Pons (tissue), 1 donor: ENCODE measurements at places on chromosomes 16 and 17.
A peak's percentile ranks its signal among the peaks of the same experiment; 100 is the strongest.

GRCh38 chr17:69480245-69480644 lies 65.7 kb downstream of the MAP2K6 start:
- DNase-seq = peak; percentile 49

DNA sequence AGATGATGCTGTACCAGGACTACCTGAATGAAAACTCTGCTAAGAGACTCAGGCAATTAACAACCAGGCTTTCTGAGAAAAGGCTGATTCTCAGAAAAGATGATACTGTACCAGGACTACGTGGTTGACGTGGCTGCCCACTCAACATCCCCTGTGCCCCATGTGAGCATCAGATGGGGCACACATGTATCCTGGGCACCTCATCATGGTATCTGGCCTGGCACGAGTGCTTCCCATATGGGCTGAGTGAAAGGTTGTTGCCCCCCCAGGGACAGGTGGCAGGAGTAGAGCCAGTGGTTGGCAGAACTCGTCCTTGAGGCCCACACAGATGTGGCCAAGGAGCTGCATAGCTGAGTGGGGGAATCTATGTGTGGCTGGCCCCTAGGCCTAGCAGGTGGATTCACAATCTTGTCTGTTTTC lies 3.5 kb upstream of the CES4A start:
- no peak for DNase-seq

GRCh38 chr17:48642059-48642842 lies 16.1 kb upstream of the HOXB9 start:
- no peak for DNase-seq

DNA sequence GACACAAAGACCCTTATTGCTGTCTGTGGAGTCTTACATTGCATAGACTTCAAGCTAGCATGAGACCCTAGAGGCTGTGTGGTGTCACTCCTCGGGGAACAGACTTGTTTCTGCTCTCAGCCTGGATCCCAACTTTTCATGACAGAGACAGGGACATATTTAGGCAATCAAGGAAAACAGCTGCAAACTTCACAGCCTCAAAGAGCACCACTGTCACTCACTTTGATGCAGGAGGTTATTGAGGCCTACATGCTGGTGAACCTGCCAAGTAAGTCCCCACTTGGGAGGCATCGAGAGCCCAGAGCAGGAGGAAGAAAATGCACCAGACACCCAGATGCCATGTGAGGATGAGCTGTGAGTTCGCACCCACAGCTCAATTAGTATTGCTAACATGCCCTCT lies 10.3 kb downstream of the CBLN1 start:
- no peak for DNase-seq

- DNase-seq = no peak
These were observed 72.2 kb upstream of the CREBBP start for GRCh38 chr16:3952737-3953131.

DNA sequence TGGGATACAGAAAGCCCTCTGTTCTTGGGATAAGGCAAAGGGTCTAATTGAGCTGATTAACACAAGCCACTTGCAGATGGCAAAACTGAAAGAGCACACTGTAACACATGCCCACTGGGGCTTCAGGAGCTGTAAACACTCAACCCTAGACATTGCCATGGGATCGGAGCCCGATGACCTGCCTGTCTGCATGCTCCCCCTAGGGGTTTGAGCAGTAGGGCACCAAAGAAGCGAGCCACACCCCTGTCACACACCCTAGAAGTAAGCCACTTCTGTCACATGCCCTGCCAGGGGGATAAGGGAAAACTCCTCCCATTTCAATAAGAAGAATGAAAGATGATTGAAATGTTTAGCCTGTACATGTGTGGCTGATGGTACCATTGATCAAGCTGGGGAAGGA lies 81.3 kb upstream of the IRX6 start:
- no peak for DNase-seq

GRCh38 chr17:17568772-17569195 lies 22.7 kb downstream of the PEMT start:
- no peak for DNase-seq

GRCh38 chr17:68450391-68450790 lies 6.9 kb downstream of the WIPI1 start:
- DNase-seq = no peak

DNA sequence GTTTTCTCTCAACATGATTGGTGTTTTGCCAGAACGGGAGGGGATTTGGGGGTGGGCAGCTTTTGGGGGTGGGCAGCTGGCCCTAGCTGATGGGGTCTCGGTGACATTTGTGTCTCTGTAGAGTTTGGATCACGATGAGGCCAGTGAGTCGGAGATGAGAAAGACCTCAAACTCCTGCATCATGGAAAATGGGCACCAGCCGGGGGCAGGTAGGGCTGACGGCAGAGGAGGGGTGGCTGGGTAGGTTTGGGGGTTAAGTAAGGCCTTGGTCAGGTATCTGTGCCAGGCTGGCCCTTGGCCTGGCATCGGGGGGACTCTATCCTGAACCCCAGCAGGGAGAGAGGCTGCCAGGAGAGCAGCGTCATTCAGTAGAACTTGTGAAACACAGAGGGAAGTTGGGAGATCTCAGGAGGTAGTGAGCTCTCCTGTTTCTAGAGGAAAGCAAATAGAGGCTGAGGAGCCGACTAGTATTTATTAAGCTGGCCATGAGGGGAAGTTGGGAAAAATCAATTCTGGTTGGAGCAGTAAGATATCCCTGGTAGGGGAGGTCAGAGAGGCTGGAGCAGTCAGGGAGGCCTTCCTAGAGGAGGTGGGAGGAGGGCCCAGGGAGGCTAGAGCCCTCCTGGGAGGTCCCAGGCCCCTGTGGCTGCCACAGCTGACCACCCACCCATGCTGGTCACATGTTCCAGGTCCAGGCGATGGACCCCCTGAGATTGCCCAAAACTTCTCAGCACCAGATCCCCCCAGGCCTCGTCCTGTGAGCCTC lies 8.1 kb downstream of the SMTNL2 start:
- DNase-seq = no peak

DNA sequence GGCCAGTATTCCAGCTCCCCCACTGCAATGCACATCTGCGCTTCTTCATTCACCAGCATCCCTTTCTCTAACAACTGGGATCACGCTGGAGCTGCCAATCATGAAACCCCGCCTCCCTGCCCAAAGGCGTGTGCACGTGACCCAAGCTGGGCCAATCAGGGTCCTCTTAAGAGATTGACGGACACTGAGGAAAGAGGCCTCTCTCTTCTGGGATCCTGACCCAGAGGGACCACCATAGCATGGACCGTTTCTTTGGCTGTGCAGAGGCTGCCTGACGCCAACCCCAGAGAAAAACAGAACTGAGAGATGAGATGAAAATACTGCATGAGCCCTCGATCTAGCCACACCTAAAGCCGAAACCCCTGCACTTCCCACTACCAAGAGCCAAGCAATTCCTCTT lies 32.0 kb downstream of the COTL1 start:
- peak; percentile 92 for DNase-seq

- no peak for DNase-seq
These were observed 1.8 kb upstream of the CXCL16 start for GRCh38 chr17:4741544-4741943.

DNA sequence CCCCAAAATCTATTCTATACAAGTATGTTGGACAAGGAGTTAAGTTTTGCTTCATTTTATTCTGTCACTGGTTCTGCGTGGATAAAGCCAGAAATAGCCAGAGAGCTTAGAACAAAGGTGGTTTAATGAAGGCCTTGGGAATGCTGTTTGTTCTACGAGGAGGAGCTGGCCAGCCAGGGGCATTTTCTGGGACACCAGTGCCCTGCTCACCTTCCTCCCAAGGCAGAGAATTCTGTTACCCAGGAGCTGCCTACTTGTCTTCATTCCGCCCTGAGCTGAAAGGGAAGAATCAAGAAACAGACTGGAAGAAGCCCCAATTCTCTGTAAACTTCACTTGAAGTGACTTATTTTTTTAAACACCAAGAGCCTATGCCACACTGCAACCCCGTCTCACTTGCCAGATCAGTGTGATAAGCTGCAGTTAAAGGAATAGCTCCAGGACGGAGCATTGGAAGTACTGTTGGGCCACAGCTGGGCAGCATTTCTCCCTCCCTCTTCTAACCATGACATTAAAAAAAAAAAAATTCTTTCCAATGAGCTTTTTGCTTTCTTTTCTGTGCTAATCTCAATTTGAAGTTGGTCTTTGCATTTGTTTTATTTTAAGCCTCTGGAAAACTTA lies 149.8 kb upstream of the DYNLRB2 start:
- DNase-seq = peak; percentile 6

DNA sequence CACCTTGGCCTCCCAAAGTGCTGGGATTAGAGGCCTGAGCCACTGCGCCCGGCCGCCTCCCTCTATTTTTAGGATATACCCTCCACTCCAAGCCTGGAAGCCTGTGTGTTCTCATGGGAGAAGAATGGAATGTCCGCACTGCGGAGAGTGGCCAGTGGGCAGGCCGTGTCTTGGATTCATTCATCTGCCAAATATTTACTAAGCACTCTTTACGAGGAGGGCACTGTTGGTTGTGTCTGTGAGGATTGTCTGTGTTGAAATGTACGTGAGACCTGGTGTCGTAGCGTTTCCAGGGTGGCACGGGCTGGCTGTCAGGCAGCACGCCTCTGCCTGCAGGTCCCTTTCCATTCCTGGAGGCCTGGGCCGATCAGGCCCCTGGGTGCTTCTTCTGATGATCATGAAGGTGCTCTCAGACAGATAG lies 19.2 kb downstream of the PGS1 start:
- no peak for DNase-seq

DNA sequence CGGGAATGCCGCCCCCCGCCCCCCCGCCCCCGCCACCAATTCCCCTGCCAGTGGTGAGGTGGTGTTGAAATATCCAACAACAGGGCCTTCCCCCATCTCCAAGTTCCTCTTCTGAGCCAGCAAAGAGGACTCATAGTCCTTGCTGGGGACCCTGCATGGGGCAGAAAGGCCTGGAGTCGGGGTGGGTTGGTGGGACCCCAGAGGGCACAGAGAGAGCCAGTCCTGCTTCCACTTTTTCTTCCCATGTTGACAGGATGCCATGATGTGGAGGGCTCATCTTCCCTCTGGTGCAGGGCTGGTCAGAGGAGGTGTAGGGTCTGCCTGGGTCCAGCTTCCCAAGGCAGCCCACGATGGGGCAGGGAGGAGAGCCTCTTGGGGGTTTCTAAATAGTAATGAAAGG lies 49.0 kb upstream of the PIK3R6 start:
- peak; percentile 29 for DNase-seq

DNA sequence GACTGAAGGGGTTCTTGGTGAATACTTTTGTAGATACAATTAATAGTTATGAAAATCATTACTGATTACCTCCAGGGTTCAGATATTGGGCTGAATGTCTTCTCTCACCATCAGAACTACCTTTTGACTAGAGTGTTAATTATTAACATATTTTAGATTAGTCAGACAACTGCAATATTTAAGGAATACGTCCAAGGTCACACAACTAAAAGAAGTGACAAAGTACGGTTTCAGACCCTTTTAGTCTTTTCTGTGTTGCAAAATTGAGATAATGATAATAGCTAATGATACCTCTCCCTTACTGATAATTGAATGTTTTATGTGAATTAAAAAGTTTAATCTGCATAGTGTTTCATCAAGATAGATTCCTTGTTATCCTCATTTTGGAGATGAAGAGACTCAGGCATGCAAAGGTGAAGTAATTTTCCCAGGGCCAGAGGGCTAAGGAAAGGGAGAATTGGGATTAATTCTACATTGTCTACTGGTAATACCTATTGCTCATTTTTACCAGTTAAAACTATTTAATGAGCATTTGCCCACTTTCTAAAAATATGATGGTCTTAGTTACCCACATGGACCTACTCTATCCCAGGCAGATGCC lies 107.3 kb downstream of the WWOX start:
- DNase-seq = no peak

GRCh38 chr16:89089120-89089519 lies 4.5 kb upstream of the ACSF3 start:
- DNase-seq = no peak

GRCh38 chr17:38559051-38559879 lies 46.5 kb downstream of the SRCIN1 start:
- no peak for DNase-seq

- DNase-seq = no peak
These were observed 59.5 kb downstream of the RAI1 start for GRCh38 chr17:17740615-17741348.

GRCh38 chr17:17191961-17192381 lies 14.2 kb downstream of the PLD6 start:
- DNase-seq = no peak

DNA sequence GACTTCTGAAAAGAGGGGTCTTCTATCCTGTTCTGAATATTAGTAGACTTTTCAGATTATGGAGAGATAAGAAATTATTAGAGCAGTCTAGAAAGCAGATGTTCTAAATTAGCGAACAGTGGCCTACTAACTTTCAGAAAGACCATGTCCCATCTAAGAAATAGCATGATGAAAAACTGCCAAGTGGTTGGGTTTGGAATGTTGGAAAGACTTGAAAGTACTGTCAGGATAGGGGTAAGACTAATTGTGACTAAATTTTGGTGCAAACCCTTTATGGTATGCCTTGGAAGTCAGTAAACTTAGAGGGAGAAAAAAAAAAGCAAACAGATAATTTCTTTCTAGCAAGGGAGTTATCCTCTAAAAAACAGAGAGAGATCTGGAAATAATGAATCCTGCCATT lies 41.1 kb downstream of the TANGO6 start:
- DNase-seq = no peak

DNA sequence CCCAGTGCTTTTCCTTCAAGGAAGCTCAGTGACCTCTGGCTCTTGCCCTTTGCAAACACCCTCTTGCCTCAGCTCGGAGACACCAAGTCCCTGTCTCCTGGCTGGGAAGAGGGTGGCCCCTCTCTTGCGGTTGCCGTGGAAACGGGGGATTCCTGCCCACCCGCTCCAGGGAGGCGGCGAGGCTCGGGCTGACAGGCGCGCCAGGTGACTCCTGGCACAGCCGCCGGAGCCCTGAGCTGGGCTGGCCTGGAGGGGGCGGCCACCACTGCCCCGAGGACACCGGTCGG lies 71.4 kb downstream of the ABR start:
- DNase-seq = no peak
